ENCODE measurements at places on chromosomes 12 and 14. TPM values are rescaled to one million over a fixed set of nuclear protein-coding genes. Genes with fewer than 3 reads are reported as not detected.

The CCND2 gene
- total RNA-seq = 106 TPM

- DNase-seq = no peak
These were observed 95.3 kb downstream of the BICD1 start for GRCh38 chr12:32201976-32202375.

DNA sequence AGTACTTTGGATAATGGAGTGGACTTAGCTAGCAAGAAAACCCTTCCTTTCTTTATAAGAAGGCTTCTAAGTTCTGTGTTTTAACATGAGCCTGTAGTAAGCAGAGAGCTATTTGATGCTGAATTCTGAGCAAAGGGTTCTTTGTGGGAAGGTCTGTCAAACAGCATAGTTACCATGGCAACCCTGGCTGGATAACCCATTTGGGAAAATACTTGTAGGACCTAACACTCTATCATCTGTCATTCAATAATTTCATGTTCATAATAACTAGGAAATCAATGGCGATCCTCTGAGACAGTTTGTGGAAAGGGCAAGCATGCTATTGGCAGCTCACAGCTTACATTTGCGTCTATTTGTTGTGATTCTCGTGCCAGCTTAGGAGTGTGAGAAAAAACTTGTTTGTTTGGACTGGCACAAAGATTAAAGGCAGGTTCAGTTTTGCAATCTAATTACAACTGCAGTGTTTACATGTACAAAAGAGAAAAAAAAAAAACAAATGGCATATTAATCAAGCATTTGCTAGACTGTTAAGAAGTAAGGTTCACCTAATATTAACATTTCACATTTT, 219.2 kb downstream of the PDZRN4 start:
- no peak for DNase-seq

DNA sequence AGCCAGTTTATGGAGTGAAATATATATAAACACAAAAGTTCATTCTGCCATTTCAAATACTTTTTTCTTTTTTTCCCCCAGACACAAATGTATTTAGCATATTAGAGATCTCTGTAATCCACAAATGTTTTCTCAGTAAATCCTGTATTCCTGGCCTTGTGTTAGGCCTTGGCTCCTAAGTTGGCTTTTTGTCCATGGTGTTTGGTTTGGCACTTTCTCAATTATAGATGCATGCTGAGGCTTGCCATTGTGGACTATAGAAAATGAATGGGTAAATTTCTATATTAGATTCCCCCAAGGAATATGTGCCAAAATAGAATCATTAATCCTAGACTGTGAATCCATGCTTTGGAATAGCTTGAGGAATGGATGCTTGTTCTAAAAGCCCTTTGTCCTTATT, 17.0 kb downstream of the RIC8B start:
- DNase-seq = no peak

DNA sequence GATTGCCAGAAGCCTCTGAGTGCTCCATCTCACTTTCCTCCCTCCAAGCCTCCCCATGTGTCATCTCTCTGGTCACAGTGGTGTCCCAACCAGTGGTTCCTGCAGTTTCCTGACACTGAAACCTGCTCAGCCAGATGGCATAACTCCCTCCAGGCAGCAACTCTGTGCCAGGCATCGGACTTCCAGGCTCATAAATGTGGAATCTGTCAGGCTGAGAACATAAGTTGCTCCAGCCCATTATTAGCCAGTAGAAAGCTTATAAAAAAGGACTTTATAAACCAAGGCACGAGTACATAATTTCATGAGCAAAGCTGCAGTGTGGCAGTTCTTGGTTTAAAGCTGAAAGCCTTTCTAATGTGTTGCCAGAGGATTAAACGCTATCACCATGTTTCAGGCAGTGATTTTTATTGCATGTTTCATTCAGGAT, 194.3 kb downstream of the DACT1 start:
- DNase-seq = no peak

Measured in left colon (tissue), 2 donors.